COR-L47 (cell line): ENCODE measurements at places on chromosomes 2 and 18.

- DNase-seq = no peak
Measured at GRCh38 chr18:3450799-3451182, 819 bp downstream of the TGIF1 start.

DNA sequence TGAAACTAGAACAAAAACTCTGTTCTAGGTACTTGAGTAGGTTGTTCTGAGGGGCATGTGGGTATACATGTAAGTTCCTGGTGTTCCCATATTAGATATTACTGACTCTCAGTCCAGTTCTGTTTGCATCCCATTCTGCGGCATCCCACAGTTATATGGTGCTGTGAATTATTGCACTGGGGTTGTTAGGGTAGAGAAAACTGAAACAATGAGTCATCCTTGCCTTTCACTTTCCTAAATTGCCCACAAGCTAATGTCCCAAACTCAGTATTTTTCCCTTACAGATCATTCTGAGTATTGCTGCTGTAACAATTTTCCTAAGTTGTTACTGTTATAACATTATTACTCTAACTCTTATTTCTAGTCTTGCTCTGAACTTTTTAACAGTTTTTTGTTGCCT lies 3.0 kb downstream of the WDR75 start:
- DNase-seq = no peak

DNA sequence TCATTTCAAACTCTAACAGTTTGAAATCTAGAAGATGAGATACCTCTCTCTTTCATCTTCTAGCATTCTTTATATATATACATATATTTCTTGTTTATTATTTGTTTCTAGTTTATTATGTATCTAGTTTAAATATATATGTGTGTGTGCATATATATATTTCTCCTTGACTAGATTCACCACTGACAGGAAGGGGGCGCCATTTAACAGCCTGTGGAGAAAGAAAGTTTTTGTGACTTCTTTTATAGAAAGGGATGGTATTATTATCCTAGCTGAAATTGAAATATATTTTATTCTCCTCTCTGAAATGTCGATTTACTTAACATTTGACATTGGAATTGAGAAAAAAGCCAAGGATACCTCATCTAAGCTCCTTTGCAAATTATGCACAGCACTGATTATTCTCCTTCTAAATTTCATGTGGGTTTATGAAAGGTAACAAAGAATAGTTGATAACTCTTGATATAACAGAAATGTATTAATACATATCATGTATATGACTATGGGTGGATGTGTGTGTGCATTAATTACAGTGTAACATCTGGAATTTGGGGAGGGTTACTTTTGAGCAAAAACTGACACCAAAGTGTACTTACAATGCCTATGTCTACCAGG lies 160.7 kb upstream of the NT5C1B start:
- DNase-seq = peak; percentile 1

DNA sequence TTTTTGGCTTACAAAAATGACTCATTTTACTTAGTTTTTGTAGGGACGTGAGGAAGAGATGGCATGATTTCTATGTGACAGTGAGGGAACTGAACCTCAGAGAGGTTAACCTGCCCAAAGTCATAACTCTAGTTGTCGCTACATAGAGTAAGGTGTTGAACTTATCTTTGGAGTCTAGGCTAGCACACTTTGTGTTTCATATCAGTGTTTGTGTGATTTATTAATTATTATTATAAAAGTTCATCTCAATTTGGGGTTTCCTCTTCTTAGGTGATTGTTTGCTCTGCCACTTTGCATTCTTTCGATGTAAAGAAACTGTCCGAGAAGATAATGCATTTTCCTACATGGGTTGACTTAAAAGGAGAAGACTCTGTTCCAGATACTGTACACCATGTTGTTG lies 28.3 kb downstream of the DDX1 start:
- DNase-seq = no peak

- DNase-seq = no peak
Measured at GRCh38 chr2:219251656-219252055, 1.4 kb upstream of the TUBA4B start.

DNA sequence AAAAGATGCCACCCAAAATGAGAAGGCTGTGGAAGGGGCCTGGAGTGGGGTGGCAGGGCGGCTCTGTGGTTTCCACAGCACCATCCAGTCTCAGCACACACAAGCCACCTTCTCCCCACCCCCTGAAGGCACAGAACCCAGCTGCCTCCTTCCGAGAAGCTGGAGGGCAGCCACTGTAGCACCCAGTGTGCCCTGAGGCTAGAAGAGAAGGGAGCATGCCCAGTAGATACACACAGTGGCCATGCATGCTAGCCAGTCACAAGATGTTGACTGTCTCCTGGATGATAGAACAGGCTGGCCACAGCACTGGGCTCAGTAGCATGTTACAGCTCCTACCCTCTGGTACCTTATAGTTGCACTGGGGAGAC lies 148.9 kb upstream of the EPAS1 start:
- DNase-seq = no peak

- no peak for DNase-seq
Measured at GRCh38 chr2:230447036-230447435, 31.0 kb downstream of the SP100 start.

GRCh38 chr18:2244641-2245040 lies 326.7 kb downstream of the METTL4 start:
- DNase-seq = no peak

- DNase-seq = no peak
Measured at GRCh38 chr2:18441583-18441982, 118.9 kb downstream of the RDH14 start.

GRCh38 chr2:217068677-217069250 lies 208.9 kb upstream of the TNP1 start:
- no peak for DNase-seq

DNA sequence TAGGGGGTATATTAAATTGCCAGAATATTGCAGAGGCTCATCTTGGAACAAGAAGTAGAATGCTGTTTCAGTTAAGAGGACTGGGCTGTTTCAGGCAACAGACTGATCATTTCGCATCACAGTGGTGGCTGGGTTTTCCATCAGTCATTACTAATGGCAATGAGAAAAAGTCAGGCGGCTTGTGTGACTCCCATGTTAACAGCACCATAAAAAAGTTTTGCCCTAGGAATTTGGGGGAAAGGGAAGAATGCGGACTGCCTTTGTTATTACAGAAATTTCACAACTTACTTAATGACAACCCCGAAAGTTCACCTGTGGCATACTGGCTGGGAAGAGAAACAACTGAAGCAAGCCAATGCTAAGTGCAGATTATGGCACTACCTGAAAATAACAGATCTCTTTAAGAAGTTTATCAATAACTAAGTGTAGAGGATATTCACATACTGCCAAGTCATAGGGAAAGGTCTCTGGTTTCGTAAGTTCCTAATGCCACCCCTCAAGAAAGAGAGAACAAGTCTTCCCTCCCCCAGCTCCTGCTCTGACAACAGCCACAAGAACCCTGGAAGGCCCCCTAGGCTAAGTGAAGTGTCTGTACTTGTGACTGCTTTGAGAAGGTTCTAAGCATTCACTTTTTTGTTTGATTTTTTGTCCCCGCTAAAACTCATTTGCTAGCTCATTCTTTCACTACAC lies 40.5 kb upstream of the AP1S3 start:
- DNase-seq = no peak

GRCh38 chr2:231200805-231201474 lies 2.5 kb downstream of the ARMC9 start:
- no peak for DNase-seq

DNA sequence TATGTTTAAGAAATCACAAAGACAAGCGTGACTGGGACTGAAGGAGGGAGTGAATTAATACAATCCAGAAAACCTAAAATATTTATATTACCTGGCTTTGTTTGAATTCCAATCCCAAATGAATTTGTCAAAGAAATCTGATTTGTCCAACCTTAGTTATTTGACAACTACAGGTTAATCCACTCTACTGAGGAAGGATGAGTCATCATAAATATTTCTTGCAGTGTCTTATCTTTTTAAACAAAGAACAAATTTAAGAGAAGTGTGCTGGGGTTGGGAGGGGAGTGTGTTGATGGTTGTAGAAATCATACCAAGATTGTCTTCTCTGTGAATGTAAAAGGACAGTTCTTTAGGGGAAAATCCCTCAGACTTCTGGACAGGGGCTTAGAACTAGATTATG lies 1106.3 kb upstream of the SLC39A10 start:
- DNase-seq = no peak

DNA sequence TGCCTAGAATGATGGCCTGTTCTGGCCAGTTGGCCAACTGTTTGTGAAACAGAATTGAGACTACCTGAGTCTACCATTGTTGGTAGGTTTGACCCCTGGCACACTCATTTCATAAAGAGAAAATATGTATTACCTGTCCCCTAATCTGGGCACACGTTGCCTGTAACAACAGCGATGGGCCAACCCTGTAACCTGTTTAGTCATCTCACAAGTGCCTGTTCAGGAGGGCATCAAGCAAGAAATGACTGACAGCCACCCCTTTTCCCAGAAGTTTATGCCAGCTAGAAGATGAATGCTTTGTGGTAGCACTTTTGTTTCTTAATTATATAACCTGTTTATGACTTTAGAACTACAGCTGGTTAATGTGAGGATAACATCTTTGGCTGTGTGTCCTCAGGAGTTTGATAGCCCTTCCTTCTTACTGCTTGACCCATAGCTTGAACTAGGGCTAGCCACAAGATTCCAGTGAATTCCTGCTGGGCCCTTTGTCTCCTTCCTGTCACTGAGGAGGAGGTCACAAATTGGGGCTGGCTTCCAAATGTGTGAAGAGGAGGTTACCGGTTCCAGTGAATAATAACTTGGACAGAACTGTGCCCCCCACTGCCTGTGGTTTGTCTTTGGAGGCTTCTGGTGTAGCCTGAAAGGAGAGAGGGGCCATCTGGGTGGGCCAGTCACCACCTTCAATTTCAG lies 273.9 kb upstream of the EPAS1 start:
- DNase-seq = no peak

DNA sequence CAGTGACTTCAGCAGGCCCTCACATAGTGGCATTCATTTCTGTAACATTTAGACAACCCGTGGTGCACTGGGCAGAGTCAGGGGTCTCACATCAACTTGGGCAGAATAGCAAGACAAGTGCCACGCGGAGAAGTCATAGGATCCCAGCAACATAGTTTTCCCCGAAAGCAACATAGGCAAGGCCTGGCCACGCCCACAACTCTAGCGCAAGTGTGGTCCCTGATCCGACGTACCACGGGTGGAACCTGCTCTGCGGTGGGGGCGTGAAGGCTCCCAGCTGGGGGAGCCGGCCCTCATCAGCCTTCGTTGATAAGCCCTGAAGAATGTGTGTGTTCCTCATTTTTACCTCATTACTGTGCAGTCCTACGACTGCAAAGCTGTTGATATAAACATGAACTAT lies 261.2 kb downstream of the EIPR1 start:
- DNase-seq = no peak

- DNase-seq = no peak
Measured at GRCh38 chr2:112634153-112634873, 11.4 kb upstream of the SLC20A1 start.

DNA sequence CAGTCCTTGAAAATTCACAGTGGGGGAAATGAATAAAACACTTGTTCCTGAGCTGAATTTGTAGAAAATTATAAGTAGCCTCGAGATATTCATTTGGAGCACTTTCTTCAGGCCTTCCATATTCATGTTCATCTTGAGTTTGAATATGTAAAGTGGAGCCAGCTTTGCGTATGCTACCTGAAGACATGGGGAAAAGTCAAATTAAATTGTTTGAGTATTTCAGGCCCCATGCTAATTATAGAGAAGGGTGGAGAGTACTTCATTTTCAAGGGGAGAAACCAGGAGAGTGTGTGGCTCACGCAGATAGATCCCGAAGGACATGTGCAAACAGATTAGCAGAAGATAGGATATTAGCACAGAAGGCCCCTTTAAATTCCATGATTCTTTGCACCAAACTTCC lies 7.7 kb downstream of the RPRM start:
- DNase-seq = no peak

DNA sequence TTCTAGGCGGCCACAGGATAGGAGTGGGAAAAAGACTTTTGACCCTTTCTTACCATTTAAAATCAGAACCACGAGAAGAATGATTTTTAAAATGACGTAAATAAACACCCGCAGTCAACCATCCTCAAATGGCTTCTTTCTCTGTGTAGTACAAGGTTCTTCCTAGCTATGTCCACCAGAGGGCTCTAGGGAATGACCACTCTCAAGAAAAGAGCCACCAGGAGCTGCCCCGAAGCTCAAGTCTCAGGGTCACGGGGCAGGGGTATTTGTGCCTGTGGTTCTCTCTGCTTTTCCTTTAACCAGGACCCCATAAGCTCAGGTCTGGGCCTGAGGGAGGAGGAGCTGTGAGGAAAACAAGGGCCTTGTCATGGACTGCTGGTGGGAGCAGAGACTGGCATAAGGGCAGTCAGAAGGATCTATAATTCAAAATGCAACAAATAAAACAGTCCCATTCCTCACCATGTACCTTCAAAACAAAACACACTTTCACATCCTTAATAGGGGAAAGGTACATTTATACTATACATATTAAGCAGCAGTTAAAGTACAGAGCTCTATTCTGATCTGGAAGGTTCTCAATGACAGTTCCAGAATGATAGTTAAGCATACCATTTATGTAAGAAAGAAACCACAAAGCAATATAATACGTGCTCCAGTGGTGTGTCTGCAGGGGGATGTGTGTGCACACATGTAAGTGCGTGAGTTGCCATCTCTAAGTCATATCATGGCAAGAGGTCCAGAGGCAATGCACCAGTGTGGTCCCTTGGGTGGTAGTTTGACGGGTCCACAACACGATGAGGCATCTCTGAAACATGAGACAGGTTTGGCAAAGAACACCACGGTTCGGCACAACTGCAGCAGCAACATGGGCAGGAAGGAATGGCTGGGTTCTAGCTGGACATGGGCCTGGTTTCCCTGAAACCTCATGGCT lies 18.6 kb downstream of the LYPD1 start:
- DNase-seq = no peak

DNA sequence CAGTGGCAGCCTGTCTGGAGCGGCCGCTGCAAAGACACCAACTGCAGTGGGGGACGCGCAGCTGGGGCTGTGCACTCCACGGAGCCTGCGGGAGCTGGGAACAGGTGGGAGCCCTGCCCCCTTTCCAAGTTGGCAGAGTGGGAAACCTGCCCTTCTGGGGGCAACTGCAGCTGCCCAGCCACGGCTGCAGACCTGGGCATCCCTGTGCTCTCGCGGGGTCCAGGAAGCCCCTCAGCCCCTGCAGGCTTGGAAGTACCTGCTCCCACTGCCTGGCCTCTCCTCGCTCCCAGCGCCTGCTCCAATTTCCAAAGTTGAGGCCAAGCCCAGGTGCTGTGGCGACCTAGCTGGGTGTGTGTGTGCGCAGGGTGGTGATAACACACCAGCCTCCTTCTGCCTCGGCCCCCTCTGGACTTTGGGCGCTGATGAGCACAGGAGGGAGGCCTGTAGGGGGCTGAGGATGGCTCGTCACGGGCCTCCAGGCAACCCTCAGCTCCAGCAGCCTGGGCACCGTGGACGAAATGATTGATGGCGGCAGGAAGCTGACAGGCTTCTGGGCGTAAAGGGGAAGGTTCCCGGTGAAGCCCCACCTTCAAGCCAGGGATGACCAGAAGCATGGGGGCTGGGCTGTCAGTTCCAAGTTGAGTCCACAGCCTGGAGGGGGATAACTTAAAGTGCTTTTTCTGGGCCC lies 76.9 kb downstream of the PTPN4 start:
- no peak for DNase-seq

DNA sequence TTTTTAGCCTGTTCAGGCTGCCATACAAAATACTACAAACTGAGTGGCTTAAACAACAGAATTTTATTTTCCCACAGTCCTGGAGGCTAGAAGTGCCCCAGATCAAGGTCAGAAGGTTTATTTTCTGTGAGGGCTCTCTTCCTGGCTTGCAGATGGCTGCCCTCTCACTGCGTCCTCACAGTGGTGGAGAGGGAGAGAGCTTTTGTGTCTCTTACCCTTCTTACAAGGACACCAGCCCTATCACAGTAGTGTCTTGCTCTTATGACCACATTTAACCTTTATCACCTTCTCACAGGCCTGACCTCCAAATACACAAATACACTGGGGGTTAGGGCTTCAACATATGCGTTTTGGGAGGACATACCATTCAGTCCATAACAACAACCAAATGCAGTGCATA lies 11.7 kb downstream of the WDR7 start:
- DNase-seq = no peak
